ENCODE measurements at places on chromosomes 5 and 9. TPM values are rescaled to one million over a fixed set of nuclear protein-coding genes. Genes with fewer than 3 reads are reported as not detected.

DNA sequence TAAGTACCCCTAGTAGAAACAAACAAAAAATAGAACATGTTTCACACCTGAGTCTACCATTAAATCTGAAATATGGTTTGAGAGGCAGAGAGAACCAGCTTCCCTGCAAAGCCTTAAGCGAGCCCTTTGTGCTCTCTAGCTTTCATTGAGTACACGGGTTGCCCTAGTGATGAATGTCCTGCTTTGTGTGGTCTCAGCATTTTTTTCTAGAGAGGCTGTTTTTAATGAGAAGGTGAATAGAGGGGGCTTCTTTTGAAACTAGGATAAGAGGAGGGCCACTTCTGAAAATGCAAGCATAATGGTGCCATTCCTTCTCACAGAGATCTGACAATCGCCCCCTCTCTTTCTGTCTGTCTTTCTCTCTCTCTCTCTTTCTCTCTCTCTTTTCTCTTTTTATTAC is 131.3 kb downstream of the MACIR start:
- no peaks in the 10 kb centered on the region for H3K27me3 ChIP-seq
- no peaks in the 10 kb centered on the region for H3K4me1 ChIP-seq
- H3K27ac ChIP-seq = no peak overlapping the region
- no peaks in the 10 kb centered on the region for H3K36me3 ChIP-seq
- no peak overlapping the region for H3K4me3 ChIP-seq

- H3K36me3 ChIP-seq = no peaks in the 10 kb centered on the region
- no peak overlapping the region for H3K27ac ChIP-seq
Measured at GRCh38 chr5:36414869-36415282, 113.2 kb upstream of the RANBP3L start.

GRCh38 chr5:105503950-105504349 is 1941.4 kb upstream of the NUDT12 start:
- no peak overlapping the region for H3K27ac ChIP-seq
- H3K4me3 ChIP-seq = no peak overlapping the region
- no peaks in the 10 kb centered on the region for H3K36me3 ChIP-seq

DNA sequence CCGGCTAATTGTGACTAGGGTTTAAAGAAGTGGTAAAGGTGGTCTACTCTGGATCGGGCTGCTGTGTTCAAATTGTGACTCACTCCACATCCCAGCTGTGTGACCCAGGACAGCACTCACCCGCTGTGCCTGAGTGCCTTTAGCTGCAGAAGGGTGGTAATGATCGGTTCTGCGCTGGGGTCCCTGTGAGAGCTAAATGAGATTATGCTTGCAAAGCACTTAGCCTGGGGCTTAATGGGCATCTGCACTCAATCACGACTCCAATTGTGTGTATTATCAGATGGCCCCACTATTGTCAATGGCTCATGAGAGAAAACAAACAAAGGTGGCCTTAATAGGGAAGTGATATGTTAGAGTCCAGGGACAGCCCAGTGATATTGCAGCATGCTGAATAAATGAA is 25.1 kb upstream of the TBC1D2 start:
- H3K36me3 ChIP-seq = no peaks in the 10 kb centered on the region
- no peak overlapping the region for H3K27ac ChIP-seq
- H3K4me3 ChIP-seq = no peak overlapping the region
- H3K27me3 ChIP-seq = peaks cover 27% of the 10 kb centered on the region

- DNase-seq = no peak
- no peaks in the 10 kb centered on the region for H3K4me1 ChIP-seq
- H3K27me3 ChIP-seq = peaks cover 3% of the 10 kb centered on the region
- no peak overlapping the region for H3K27ac ChIP-seq
Measured at GRCh38 chr5:176166427-176166826, 71.8 kb upstream of the SIMC1 start.

DNA sequence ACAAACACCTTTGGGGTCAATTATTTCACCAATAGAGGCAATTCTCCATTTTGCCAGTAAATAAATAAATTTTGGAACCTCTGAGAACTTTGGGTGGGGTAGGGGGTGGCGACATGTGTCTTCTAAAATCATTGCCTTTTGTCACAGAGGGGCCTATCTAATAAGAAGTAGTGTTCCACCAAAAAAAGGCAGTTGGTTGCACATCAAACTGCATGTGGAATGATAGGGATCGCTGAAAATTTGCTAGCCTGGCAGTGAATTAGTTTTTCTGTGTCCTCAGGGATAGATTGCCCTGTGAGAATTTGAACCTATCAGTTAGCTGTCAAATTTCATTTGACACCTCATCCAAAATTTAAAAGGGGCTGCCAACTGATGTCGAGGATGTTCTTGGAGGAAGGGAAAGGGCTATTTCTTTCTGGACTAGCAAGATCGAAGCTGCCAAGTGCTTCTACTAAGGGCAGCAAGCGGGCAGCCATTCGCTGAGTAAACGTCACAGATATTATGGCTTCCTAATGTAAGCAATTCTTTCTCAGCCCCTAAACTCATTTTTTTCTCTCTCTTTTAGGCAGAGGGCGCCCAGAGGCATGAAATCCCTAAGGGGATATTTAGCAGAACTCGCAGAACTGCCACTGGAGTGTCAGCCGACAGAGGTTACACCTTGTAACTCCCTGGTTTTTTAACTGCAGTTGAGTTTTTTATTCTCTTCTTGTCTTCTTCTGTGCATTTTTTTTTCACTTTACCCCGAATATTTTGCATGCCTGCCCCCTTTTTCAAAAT is 2208.1 kb upstream of the WWC1 start:
- no peaks in the 10 kb centered on the region for H3K36me3 ChIP-seq
- no peak overlapping the region for H3K27ac ChIP-seq
- no peak overlapping the region for H3K4me3 ChIP-seq

GRCh38 chr9:20906326-20906725 is 125.1 kb downstream of the HACD4 start:
- no peak for DNase-seq
- H3K4me1 ChIP-seq = peaks cover 10% of the 10 kb centered on the region
- H3K36me3 ChIP-seq = no peaks in the 10 kb centered on the region
- no peaks in the 10 kb centered on the region for H3K27me3 ChIP-seq

DNA sequence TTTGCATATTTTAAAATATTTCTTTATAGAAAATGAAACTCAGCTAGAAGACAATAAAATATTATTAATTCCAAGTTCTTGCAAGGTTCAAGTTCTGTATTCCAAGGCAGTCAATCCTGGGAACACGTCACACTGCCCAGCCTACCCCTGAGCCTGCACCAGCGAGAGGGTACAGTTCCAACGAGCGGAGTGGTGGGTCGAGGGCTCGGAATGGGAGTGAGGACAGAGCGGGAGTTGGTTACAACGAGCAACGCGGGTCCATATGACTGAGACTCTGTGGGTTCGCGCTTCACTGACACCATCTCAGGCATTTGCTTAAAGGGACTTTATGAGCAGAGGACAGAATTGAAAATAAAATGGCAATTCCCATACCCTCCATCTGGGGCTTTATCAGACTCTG is 40.0 kb upstream of the SPTLC1 start:
- H3K4me1 ChIP-seq = peaks cover 2% of the 10 kb centered on the region
- H3K27ac ChIP-seq = no peak overlapping the region
- no peak overlapping the region for H3K4me3 ChIP-seq
- H3K27me3 ChIP-seq = no peaks in the 10 kb centered on the region
- no peaks in the 10 kb centered on the region for H3K36me3 ChIP-seq

DNA sequence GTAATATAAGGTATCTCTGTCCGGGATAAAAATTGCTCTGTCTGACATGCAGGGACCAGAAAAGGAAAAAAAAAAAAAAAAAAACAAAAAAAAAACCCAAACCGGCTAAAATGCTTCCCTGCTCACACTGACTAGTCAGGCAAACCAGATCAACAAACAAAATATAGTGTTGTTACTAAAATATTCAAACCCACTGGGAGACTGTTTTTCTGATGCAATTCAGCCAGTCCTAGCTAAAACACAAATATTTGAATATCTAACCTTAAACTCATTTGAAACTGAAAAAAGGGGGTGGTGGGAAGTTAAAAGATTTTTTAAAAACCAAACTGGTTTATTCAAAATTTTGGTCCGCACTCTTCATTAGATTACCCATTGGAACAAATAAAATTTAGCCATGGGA is 61.0 kb downstream of the APBA1 start:
- DNase-seq = no peak
- no peaks in the 10 kb centered on the region for H3K36me3 ChIP-seq
- H3K4me1 ChIP-seq = no peaks in the 10 kb centered on the region
- H3K27me3 ChIP-seq = no peaks in the 10 kb centered on the region
- no peak overlapping the region for H3K27ac ChIP-seq

DNA sequence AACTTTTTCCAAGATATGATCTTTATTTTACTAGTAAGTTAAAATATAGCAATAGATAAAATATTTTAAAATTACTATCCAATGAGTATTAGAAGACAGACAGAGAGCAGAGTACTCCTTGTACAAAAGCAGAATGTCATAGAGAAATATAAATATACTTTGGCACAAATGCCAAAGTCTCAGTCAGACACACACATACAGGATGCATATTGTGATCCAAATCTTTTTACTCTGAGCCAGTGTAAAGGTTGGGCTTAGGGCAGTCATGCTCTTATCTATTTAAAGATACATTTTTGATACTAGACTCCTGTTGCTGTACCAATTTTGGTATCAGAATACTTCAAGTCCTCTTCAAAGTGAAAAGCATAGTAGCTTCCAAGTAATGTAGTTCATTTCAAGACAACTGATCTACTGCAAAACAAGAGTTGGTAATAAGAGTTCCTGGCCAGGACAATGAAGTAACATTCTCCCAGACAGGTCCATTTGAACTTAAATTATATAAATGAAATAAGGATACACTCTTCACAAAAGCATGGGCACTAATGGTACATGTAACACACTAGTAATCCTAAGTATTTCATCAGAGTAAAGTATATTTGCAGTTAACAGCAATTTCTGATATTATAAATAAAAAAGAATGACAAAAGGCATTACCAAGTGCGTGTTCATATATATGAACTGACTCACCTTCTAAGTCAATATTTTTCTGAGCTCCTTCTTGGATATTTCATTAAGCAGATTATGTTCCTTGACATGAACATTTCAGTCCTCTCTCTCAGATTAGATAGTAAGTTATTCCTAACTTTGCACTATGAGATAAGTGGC is 10.5 kb downstream of the PFDN1 start:
- H3K4me3 ChIP-seq = no peak overlapping the region
- H3K27me3 ChIP-seq = no peaks in the 10 kb centered on the region
- no peak for DNase-seq

DNA sequence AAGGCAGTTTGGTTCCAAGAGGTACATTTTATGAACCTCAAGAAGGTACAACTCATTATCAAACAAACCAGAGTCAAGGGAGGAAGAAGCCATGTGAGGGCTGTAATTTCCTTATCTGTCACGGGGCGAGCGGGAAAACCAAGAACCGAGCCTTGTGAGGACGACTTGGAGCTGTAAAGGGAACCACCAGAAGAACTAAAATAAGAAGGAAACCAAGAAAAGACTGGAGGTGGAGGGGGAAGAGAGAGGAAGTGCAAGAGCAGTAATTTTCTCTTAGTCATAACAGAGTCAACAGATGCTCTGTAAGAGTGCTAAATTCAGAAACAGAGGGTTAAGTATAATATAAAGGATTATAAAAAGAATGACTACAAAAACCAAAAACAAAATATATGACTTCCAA is 127.1 kb downstream of the DIRAS2 start:
- DNase-seq = no peak
- H3K27me3 ChIP-seq = no peaks in the 10 kb centered on the region
- no peaks in the 10 kb centered on the region for H3K36me3 ChIP-seq
- H3K4me3 ChIP-seq = no peak overlapping the region

- DNase-seq = no peak
Measured at GRCh38 chr9:130870491-130871381, 25.9 kb downstream of the QRFP start.

GRCh38 chr9:92728831-92729734 is 35.5 kb downstream of the BICD2 start:
- no peak overlapping the region for H3K4me3 ChIP-seq
- no peak overlapping the region for H3K27ac ChIP-seq
- H3K4me1 ChIP-seq = no peaks in the 10 kb centered on the region
- DNase-seq = peak; percentile 52

- no peaks in the 10 kb centered on the region for H3K4me1 ChIP-seq
- no peak overlapping the region for H3K27ac ChIP-seq
- no peaks in the 10 kb centered on the region for H3K36me3 ChIP-seq
- no peaks in the 10 kb centered on the region for H3K27me3 ChIP-seq
Measured at GRCh38 chr5:110043025-110043424, 353.3 kb downstream of the MAN2A1 start.

DNA sequence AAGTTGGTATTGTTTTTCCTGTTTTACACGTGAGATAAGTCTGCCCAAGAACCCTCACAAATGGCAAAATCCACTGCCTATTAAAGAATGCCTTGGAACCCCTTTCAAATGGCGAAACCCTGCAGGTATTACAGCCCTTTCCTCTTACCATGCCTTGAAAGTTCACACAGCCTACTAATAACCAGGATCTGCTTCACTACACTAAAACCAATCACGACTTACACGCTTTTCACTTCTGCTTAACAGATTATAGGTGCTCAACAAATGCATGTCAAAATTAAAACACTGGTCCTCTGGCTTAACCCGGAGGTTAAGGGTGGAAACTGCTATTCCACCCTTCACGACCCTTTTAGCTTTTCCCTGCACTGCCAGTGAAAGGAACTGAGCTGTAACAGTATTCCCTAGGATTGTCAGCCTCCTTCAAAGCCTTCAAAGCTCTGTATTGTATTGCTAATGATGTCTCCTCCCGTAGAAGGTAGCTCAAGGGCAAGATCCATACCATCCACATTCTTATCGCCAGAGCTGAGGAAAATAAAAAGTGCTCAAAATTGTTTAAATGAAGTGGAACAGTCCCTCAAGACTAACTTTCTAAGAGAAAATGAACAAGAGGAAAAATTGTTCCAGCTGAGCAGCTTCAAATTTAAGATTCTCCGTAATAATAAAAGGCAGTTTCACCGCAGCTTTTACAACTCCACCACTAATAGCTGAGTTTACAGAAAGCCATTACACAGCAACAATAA is 997 bp downstream of the AUH start:
- H3K4me3 ChIP-seq = peak overlapping the region; percentile 97
- peaks cover 19% of the 10 kb centered on the region for H3K4me1 ChIP-seq
- H3K36me3 ChIP-seq = no peaks in the 10 kb centered on the region
- H3K27me3 ChIP-seq = no peaks in the 10 kb centered on the region
- no peak for DNase-seq

SLC4A9 gene
- 0.82 TPM for total RNA-seq

ST6GALNAC6 gene
- 80.4 TPM for total RNA-seq

PCDH1 gene
- 176 TPM for total RNA-seq

LMX1B gene
- not detected for total RNA-seq

S1PR3 gene
- total RNA-seq = 2.0 TPM

PKD2L2 gene
- not detected for total RNA-seq

RBM22 gene
- total RNA-seq = 22.1 TPM

PCDHA1 gene
- total RNA-seq = not detected

Measured in transverse colon (tissue), 4 donors.